Common myeloid progenitor, CD34-positive (primary cell): ENCODE measurements at places on chromosomes 2 and 18.

DNA sequence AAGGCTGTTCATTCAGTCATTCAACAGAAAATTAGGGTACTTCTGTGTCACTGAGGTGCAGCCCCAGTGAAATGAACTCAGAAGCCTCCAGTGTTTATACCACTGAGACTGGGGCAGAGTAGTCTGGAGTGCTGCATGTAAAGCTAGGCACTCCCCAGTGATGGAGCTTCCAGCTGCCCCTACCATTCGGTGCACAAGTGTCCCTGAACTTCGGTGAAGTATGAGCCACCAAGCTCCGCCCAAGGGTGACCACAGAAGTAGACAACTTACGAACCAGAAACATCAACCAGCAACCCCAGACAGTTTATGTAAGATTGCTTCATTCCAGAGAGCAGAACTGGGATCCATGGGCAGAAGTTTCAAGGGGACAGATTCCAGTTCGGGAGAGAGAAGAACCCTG lies 70.6 kb upstream of the FOSL2 start:
- no peak for DNase-seq

GRCh38 chr2:218027426-218028188 lies 24.8 kb upstream of the TNS1 start:
- DNase-seq, result no peak

GRCh38 chr2:165794536-165794928 lies 485 bp upstream of the GALNT3 start:
- peak; percentile 91 for DNase-seq

DNA sequence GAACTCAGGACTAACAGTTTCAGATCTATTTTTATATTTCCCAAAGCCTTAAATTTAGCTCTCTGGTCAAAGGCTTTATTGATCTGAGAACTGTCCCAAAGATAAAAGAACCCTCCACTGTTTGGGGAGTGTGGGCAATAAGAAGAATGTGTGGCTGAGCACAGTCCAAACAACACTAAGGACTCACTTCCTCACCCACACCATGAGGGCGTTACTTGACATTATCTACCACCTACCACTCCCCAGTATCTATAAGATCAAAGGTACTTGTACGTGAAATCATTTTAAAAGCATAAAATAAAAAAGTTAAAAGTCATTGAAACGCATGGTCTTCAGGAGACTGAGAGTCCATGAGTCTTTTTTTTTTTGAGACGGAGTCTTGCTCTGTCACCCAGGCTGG lies 54.6 kb upstream of the NFU1 start:
- DNase-seq, result no peak

GRCh38 chr2:98334439-98335078 lies 11.7 kb upstream of the CNGA3 start:
- no peak for DNase-seq

DNA sequence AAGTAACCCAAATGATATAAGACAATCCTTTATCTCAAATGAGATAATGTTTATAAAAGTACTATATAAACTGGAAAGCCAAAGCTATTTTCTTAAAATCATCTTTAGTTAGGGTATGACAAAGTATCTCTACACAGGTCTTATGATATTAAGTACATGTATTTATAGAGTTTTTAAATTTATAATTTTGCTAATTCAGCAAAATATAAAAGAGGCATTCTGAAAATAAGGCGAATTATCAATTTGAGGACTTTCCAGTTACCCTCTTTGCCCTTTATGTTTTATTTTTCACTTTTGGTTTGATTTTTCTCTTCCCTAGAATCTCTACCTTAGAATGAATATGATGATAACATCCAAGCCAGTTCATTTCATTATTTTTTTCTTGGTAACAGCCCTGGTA lies 115.2 kb downstream of the ZNF521 start:
- no peak for DNase-seq

DNA sequence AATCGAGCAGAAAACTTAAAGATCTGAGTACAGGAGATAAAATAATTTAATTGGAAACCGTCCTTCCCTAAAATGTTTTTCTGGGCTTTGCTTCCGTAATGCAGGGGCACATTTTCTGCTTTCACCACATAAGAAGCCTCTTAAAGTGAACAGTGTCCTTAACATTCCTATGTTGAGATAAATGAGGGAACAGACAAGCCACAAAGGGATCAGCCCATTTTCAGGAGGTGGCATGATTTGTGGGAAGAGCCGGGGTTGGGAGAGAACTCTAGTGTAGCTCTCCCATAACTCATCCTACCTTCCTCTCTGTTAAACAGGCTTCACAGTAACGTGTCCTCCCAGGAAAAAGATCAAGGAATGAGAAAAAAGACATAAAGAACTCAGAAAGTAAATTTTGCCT lies 56.9 kb upstream of the ACVR1C start:
- no peak for DNase-seq

DNA sequence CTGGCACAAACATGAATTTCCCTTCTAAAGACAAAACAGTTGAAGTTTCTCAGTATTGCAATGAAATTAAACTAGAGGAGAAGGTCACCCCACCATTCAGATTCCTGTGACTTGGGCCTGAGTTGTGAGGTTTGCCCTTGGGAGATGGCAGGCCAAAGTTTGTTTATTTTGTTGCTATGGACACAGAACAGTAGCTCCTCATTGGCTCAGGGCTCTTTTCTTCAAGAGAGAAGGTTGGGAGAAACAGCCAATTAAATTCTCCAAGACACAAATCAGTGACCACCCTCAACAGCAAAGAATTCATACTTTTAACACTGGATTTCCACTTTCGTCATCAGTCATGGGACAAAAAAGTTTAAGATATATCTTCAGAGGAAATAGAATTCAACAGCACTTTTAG lies at the start of gene FLACC1:
Gene FLACC1 (minus strand): TSS at position 125 of the 400 bp plus-strand sequence. CDS start 5,941 bp downstream, outside the sequence.
- DNase-seq, result peak; percentile 67

DNA sequence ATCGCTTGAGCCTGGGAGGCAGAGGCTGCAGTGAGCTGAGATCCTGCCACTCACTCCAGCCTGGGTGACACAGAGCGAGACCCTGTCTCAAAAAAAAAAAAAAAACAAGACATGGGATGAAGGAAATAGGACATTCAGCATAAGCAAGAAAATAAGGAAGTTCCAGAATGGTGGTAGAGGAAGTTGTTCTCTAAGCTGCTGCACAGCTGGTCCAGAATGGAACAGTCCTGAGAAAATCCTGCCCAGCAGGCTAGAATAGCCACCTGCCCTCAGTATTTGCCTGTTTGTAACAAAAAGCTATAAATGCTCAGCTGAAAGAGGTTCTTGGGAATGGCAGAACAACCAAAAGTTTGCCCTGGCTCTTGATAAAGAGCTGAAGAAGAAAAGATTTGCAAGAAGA lies 11.1 kb upstream of the MAPRE3 start:
- no peak for DNase-seq

DNA sequence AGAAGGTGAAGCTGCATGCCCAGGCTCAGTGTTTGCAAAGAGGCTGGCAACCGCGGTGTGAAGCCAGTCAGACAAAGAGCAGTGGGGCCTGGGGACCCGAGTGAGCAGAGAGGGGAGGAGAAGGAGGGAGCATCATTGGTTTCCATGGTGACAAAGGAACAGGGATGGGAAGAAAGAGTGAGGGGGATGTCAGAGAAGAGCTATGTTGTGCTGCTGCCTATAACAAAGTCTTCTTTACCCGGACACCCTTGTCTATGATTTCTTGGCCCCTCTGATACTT lies 14.5 kb downstream of the TMEM247 start:
- DNase-seq, result no peak

- DNase-seq, result no peak
These were observed 286.3 kb downstream of the BCL11A start for GRCh38 chr2:60267122-60267521.

GRCh38 chr2:26942543-26943295 lies 27.7 kb upstream of the MAPRE3 start:
- DNase-seq, result peak; percentile 79

GRCh38 chr2:189022492-189022891 lies 48.3 kb downstream of the COL3A1 start:
- no peak for DNase-seq

DNA sequence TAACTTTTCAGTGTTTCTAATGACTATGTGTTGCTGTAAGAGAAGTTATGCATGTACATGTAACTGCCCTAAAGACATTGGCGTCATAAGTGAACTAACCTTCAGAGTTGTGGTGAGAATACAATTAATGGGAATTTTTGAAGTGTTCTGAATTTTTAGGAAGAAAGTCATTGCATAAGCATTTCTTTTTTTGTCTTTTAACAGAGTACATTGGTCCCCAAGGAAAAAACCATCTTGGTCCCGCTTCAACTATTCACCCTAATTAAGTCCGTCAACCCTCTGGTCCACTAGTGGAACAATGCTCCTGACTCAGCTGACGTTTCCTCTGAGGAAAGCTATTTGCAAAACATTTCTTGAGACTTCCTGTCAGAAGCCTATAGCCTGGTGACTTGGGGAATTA lies 41.1 kb upstream of the VIT start:
- no peak for DNase-seq

GRCh38 chr2:239354132-239354790 lies 46.6 kb downstream of the HDAC4 start:
- DNase-seq, result no peak

DNA sequence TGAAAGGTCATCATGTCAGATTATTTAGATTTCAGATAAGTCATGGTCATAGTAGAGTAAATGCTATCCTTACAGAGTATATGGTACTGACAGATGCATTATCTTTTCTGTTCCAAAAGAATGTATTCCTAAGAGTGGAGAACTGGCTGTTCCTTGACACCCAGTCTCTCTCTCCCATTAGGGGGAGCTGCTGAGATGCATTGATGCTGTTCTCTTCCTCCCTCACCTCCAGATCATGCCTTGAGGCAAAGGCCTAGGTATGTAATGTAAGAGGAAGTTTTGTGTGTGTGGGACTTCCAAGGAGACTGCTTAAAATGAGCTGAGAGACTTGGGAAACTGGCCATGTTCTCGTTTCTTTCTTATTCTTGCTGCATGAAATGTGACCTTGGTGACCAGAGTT lies 979.5 kb upstream of the CELF4 start:
- peak; percentile 16 for DNase-seq

DNA sequence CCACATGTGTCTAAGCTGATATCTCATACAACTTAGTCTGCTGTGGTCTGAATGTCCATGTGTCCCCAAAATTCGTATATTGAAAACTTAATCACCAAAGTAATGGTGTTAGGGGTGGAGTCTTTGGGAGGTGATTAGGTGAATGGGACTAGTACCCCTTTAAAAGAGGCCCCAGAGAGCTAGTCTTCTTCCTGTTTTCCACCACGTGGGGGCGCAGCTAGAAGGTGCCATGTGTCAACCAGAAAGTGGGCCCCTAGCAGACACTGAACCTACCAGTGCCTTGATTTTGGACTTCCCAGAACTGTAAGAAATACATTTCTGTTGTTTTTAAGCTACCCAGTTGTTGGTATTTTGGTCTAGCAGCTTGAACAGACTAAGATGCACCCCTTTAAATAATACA lies 86.6 kb downstream of the ASB1 start:
- DNase-seq, result peak; percentile 52

- peak; percentile 0 for DNase-seq
These were observed 173.7 kb downstream of the CMPK2 start for GRCh38 chr2:6692056-6692455.

GRCh38 chr2:218419630-218420216 lies 800 bp downstream of the VIL1 start:
- no peak for DNase-seq

DNA sequence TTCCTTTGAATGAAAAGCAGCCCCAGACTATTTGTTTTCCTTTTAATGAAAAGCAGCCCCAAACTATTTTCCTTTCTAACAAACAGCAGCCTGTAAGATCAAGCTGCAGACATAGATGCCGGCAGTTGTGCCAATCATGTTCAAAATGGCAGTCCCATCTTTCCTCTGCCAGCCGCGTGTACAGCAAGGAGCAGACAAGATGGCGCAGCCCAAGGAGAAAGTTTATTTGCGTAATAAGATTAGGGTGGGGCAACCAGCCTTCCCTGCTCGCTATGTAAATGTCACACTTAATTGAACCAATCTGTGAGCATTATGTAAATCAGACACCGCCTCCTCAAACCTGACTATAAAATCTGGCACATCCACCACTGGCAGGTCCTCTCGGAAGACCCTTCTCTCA lies 226.0 kb downstream of the TGIF1 start:
- DNase-seq, result no peak

GRCh38 chr2:26579025-26579722 lies 62.0 kb downstream of the CIB4 start:
- no peak for DNase-seq

DNA sequence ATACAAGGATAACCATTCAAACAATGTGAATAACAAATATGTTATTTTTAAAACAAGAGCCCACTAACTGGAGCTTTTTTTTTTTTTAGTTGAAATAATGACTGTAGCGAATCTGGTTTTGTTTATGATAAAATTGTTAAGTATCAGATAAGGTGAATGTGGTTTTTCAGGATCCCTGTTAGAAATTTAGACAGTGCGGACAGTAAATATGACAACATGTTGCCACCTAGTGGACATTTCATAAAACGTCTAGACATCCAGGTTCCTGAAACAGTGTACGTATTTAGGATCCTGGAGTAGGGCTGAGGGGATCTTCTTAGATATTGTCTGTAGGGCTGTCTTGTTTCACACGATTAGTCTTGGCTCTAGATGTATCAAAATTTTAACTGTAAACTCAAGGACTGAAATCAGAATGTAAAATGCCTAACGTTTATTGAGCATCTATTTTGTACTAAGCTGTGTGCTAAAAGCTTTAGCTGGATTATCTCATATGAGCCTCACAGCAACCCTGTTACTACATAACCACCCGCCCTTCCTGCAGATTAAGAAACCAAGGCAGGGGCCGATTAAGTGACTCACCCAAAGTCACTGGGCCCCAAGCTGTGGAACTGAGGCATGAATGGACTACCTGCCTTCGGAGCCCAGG lies 23.9 kb upstream of the CCDC68 start:
- peak; percentile 59 for DNase-seq

DNA sequence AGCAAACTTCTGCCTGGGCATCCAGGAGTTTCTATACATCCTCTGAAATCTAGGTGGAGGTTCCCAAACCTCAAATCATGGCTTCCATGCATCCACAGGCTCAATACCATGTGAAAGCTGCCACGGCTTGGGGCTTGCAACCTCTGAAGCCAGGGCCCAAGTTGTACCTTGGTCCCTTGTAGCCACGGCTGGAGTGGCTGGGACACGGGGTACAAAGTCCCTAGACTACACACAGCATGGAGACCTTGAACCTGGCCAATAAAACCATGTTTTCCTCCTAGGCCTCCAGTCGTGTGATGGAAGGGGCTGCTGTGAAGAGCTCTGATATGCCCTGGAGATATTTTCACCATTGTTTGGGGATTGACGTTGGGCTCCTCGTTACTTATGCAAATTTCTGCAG lies 43.4 kb upstream of the GALNT13 start:
- no peak for DNase-seq

- no peak for DNase-seq
These were observed 381.0 kb downstream of the MEIS1 start for GRCh38 chr2:66815886-66816285.

GRCh38 chr2:29011418-29012060 lies 30.4 kb downstream of the TOGARAM2 start:
- peak; percentile 64 for DNase-seq

- no peak for DNase-seq
These were observed 164.4 kb downstream of the AFF3 start for GRCh38 chr2:99977966-99978365.
